SW480 (cell line): ENCODE measurements at places on chromosomes 6 and 20.

GRCh38 chr6:33314515-33314942 is 651 bp upstream of the TAPBP start:
- DNase-seq, result peak; percentile 58

DNA sequence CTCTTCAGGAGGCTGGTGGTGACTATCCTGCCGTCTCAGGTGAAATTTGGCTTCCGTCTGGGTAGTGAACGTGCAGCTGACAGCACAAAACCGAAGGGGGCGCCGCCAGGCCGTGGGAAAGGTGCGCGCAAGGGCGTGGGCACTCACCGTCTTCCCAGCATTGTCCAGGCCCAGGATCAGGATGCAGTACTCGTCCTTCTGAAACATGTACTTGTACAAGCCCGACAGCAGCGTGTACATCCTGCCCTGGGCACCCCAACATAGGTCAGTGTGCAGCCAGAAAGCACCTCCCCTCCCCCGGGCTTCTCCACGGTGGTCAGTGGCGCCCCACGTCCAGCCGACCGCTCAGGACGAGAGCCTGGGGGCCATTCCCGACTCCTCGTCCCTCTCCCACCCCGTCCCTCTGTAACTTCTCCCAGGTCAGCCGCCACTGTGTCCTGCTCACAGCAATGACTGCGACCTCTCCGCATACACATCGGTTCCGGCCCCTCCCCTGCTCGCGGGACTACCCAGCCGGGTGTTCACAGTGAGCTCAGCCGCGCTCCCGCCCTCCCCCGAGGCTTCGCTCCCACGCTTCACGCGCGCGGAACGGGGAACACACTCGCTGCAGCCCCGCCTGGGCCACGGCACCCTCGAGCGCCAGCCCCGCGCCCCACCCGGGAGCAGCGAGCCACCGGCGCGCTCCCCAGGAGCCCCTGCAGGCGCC is 771 bp downstream of the ARFRP1 start:
- peak; percentile 84 for DNase-seq

GRCh38 chr20:62292108-62292507 is 10.7 kb upstream of the ADRM1 start:
- DNase-seq, result no peak

- DNase-seq, result no peak
Observed at GRCh38 chr6:44068607-44069296, 58.5 kb downstream of the MRPL14 start.

DNA sequence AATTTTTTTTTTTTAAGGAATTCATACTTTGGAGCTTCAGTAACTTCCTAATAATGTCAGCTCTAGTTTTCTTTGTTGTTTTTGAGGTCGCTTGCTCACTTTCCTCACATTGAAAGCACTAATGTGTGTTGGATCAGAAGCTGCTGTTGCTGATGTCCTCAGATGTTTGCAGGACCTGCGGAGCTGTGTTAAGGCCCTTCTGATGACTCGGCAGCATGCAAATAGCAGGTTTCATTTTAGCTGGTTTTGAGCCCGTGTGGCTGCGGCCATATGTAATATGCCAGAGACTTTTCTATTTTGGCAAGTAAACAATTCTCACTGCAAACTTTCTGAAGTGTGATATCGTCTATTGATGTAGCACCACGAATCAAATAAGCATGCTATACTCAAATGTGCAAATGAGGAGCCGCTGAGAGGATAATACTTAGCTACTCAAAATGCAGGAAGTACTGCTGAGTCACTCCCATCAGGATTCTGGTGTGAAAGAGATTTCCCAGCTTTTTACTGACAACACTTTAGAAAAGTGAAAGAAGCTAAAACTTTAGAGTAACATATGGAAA is 187.8 kb downstream of the SASH1 start:
- DNase-seq, result no peak

DNA sequence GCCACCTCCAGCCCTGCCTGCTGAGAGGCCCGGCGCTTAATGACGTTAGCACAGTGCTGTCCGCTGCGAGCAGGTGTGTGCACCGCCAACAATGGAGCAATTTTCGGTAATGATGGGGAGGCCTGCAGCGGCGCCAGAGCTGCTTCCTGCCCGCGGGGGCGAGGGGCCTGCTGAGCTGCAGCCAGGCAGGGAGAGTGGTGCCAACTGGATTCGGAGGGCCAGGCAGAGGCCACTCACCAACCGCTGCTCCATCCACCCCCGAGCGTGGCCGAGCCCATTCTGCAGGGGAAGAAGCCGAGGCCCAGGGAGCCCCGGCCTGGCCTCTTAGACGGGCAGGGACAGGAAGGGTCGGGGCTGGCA is 9.6 kb downstream of the HRH3 start:
- no peak for DNase-seq

- no peak for DNase-seq
Observed at GRCh38 chr20:38357653-38358207, 11.4 kb downstream of the LBP start.

DNA sequence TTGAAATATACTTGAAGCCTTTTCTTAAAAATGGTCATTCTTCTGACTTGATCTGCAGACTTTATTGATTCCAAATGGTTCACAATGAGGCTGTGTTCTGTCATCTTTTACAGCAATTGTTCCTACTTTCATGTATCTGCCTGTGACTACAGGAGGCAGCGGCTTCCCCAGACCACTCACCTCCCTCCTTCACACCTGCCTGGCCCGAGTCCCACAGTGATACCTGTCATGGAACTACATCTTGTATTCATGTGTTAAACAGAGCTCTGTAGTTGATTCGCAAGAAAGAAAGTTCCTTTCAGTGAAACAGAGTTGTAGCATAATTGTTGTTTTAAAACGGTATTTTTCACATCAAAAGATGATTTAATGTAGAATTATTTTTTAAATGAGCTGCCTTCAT is 673.5 kb upstream of the AGPAT4 start:
- DNase-seq, result no peak

GRCh38 chr6:116018976-116019375 is 41.7 kb downstream of the FRK start:
- DNase-seq, result no peak

- peak; percentile 23 for DNase-seq
Observed at GRCh38 chr6:168641446-168641845, 200.5 kb downstream of the SMOC2 start.
